ENCODE measurements at places on chromosomes 5 and 9. TPM values are rescaled to one million over a fixed set of nuclear protein-coding genes. Genes with fewer than 3 reads are reported as not detected.

The GPBP1 gene
- total RNA-seq, result 118 TPM

The TAF11L5 gene
- total RNA-seq, result not detected

The PCDHGA4 gene
- 0.74 TPM for total RNA-seq

The UGT3A2 gene
- total RNA-seq, result 0.25 TPM

The MYOT gene
- total RNA-seq, result not detected

The PNPLA7 gene
- total RNA-seq, result 3.5 TPM

The SGCD gene
- not detected for total RNA-seq

The SLC34A1 gene
- total RNA-seq, result 0.32 TPM

The ANGPTL2 gene
- total RNA-seq, result 0.07 TPM

The SLC46A2 gene
- not detected for total RNA-seq

The PAEP gene
- total RNA-seq, result not detected

The C6 gene
- not detected for total RNA-seq
